ENCODE measurements at places on chromosomes 2 and 18. TPM values are rescaled to one million over a fixed set of nuclear protein-coding genes. Genes with fewer than 3 reads are reported as not detected.

Gene OSBPL6
- 35.2 TPM for polyA plus RNA-seq

Gene TAF1B
- polyA plus RNA-seq: 31.0 TPM

Gene SCYGR7
- not detected for polyA plus RNA-seq

Gene HRH4
- not detected for polyA plus RNA-seq

Gene FBXO15
- polyA plus RNA-seq: 25.9 TPM

Gene CCDC102B
- polyA plus RNA-seq: 26.7 TPM

Gene LONRF2
- polyA plus RNA-seq: 7.2 TPM

Gene IGFBP5
- polyA plus RNA-seq: 2.0 TPM

Gene TMEM247
- polyA plus RNA-seq: not detected

Gene CIB4
- not detected for polyA plus RNA-seq

Gene HTR2B
- 0.34 TPM for polyA plus RNA-seq

Gene VIT
- polyA plus RNA-seq: 6.9 TPM

Gene KCNF1
- polyA plus RNA-seq: 3.4 TPM

Gene DNAH7
- polyA plus RNA-seq: 2.3 TPM

Gene ZNG1B
- 180 TPM for polyA plus RNA-seq

Gene SCN7A
- 0.34 TPM for polyA plus RNA-seq

Gene EFR3B
- polyA plus RNA-seq: 4.0 TPM

Gene POMC
- polyA plus RNA-seq: not detected

Gene SEH1L
- 83.7 TPM for polyA plus RNA-seq

Gene RNF125
- not detected for polyA plus RNA-seq

Gene ZNF804A
- 10.8 TPM for polyA plus RNA-seq

Gene FHL2
- 25.2 TPM for polyA plus RNA-seq

Gene MOGAT1
- not detected for polyA plus RNA-seq

Gene DCDC2C
- not detected for polyA plus RNA-seq

Gene DYNAP
- not detected for polyA plus RNA-seq

Gene FAM228B
- polyA plus RNA-seq: 26.9 TPM

Gene TUBA4B
- polyA plus RNA-seq: not detected

Gene POTEF
- polyA plus RNA-seq: not detected

Gene DLGAP1
- 112 TPM for polyA plus RNA-seq

Gene ADD2
- 5.4 TPM for polyA plus RNA-seq

Gene ZSWIM2
- not detected for polyA plus RNA-seq

Gene CTIF
- 6.5 TPM for polyA plus RNA-seq

Gene FBXO41
- 1.5 TPM for polyA plus RNA-seq

Gene GALR1
- not detected for polyA plus RNA-seq

Gene STPG4
- polyA plus RNA-seq: not detected

Gene MOCOS
- polyA plus RNA-seq: not detected

Gene NTSR2
- polyA plus RNA-seq: 1.7 TPM

Gene RAPH1
- polyA plus RNA-seq: 8.4 TPM

Gene RTKN
- polyA plus RNA-seq: not detected

Gene NOSTRIN
- 7.5 TPM for polyA plus RNA-seq

Gene GNLY
- polyA plus RNA-seq: not detected

Gene NRP2
- polyA plus RNA-seq: 1.4 TPM

Gene BMP10
- polyA plus RNA-seq: not detected

Gene RAB31
- 13.1 TPM for polyA plus RNA-seq

Gene PDE6D
- polyA plus RNA-seq: 79.0 TPM

Gene CCDC74B
- 0.92 TPM for polyA plus RNA-seq

Gene ZNF385B
- polyA plus RNA-seq: 25.8 TPM

Gene SLC5A7
- polyA plus RNA-seq: not detected

Gene PSMA8
- 1.5 TPM for polyA plus RNA-seq

Gene PLB1
- not detected for polyA plus RNA-seq

Gene GAREM2
- 1.6 TPM for polyA plus RNA-seq

Gene MYO7B
- not detected for polyA plus RNA-seq

Gene ELOA2
- not detected for polyA plus RNA-seq

Gene CD226
- 0.10 TPM for polyA plus RNA-seq

Gene FLACC1
- polyA plus RNA-seq: 1.1 TPM

Gene MEP1B
- polyA plus RNA-seq: not detected
